Cerebellar nuclear complex (tissue), 1 donor: ENCODE measurements at places on chromosomes 16 and 17.

DNA sequence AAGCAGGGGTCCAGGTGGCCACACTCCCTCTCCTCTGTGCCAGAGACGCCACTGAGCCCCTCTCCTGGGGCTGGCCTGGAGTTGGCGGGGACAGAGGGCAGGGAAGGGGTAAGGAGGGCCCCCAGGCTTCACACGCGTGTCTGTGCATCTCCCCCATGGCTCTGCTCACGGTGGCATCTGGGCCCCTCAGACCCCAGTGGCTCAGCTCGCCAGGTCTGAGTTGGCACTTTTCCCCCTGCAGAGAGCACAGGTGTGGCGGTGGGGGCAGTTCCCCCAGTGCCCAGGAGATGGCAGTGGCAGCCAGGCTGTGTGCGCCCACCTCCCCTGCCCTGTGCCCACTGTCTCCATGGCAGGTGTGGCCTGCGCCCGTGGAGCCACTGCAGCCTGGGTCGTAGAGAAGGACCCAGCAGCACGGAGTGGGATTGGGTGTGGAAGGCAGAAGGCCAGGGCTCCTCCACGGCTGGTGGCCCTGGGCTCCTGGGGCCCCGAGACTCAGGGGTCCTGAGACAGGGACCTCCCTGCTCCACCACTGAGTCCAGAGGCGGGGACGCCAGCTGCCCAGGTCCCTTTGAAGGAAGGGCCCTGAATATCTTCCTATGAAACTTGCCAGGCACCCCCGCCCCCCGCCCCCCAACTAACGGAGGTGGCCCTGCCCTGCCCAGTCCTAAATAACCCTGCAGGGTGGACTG, 4.3 kb upstream of the APRT start:
- DNase-seq, result no peak

DNA sequence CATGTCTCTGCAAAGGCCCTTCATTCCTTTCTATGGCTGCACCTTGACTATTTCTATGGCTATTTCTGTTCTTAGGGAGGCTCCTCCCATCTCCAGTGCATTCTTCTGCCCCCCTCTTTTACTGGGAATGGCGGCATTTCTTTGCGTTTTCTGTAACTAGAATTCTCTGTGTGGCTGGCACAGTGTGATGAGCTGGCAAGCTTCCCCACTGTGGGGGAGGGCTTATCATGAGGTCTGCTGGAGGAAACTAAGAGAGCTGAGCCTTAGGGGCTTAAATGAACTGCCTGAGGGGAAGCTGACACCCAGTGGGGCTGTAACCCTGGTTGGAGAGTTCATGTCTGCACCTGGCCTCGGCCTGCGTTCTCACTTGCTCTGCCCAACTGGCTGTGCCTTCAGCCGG, 1.5 kb upstream of the CARD14 start:
- DNase-seq, result no peak

- no peak for DNase-seq
Observed at GRCh38 chr16:74320707-74321106, 24.1 kb downstream of the PSMD7 start.

- no peak for DNase-seq
Observed at GRCh38 chr17:27577884-27578717, 52.9 kb upstream of the LGALS9 start.

DNA sequence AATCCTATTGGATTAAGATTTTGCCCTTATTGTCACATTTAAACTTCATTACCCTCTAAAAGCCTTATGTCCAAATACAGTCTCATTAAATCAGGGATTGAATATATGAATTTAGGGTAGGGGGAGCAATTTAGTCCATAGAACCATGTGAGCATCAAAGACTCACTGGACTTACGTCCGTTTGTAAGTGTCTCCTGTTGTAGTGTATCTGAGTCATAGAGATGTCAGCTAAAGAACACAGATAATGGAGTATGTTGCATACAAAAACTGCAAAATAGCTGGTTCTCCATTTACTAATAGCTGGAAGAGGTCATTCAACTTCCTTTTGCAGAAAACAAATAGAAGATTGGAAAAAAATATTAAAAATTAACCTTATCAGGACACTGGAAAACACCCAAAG, 599.1 kb upstream of the SOX9 start:
- DNase-seq, result no peak

GRCh38 chr17:67769231-67769630, 51.5 kb downstream of the NOL11 start:
- no peak for DNase-seq
